ENCODE measurements at places on chromosomes 1 and 21. TPM values are rescaled to one million over a fixed set of nuclear protein-coding genes. Genes with fewer than 3 reads are reported as not detected.

TP73 gene
- total RNA-seq, result 2.9 TPM

E2F2 gene
- total RNA-seq, result 6.1 TPM

FMN2 gene
- 2.0 TPM for total RNA-seq

GRCh38 chr1:229454056-229454455, 20.2 kb upstream of the ACTA1 start:
- no peak for DNase-seq

PFKFB2 gene
- 17.8 TPM for total RNA-seq
